ENCODE measurements at places on chromosomes 3 and 15. TPM values are rescaled to one million over a fixed set of nuclear protein-coding genes. Genes with fewer than 3 reads are reported as not detected.

ISLR gene
- not detected for total RNA-seq

TRAIP gene
- 2.1 TPM for total RNA-seq

CPNE9 gene
- total RNA-seq = not detected

MYD88 gene
- total RNA-seq = 12.1 TPM

MEGF11 gene
- total RNA-seq = not detected

CEMIP gene
- 0.27 TPM for total RNA-seq

SETD5 gene
- total RNA-seq = 36.0 TPM

MESP2 gene
- 0.18 TPM for total RNA-seq

LMAN1L gene
- not detected for total RNA-seq

GOLGA6L4 gene
- total RNA-seq = 1.0 TPM

GPR62 gene
- under 0.01 TPM for total RNA-seq

ITIH4 gene
- total RNA-seq = 0.38 TPM

ITPKA gene
- 0.66 TPM for total RNA-seq

HGD gene
- not detected for total RNA-seq

CMC1 gene
- 5.0 TPM for total RNA-seq

SLC28A2 gene
- not detected for total RNA-seq

PTX3 gene
- 407 TPM for total RNA-seq

FOXL2NB gene
- total RNA-seq = 0.09 TPM

ZPLD1 gene
- 0.09 TPM for total RNA-seq

CIB1 gene
- 41.0 TPM for total RNA-seq

KLHL24 gene
- 73.7 TPM for total RNA-seq

MRPL47 gene
- 39.9 TPM for total RNA-seq

AQR gene
- 21.6 TPM for total RNA-seq

MYEF2 gene
- total RNA-seq = 17.8 TPM

CNTN3 gene
- total RNA-seq = 0.38 TPM

A4GNT gene
- not detected for total RNA-seq

TMF1 gene
- total RNA-seq = 32.5 TPM

NANOGP8 gene
- total RNA-seq = not detected

BFSP2 gene
- not detected for total RNA-seq

TUBGCP5 gene
- total RNA-seq = 18.7 TPM

LRRC2 gene
- under 0.01 TPM for total RNA-seq

FGD5 gene
- 82.4 TPM for total RNA-seq

NPAP1 gene
- not detected for total RNA-seq

CD80 gene
- not detected for total RNA-seq

ZBTB47 gene
- total RNA-seq = 16.2 TPM

RLBP1 gene
- total RNA-seq = not detected

LOXL1 gene
- 20.2 TPM for total RNA-seq

ROPN1B gene
- total RNA-seq = not detected

SLC30A4 gene
- total RNA-seq = 4.1 TPM

MYZAP gene
- 4.2 TPM for total RNA-seq

WDR93 gene
- total RNA-seq = under 0.01 TPM

GOLGA6B gene
- total RNA-seq = not detected

ZNF619 gene
- 5.6 TPM for total RNA-seq

ARGFX gene
- total RNA-seq = not detected

SLC27A2 gene
- not detected for total RNA-seq

HIGD1A gene
- total RNA-seq = 125 TPM

MYRIP gene
- total RNA-seq = 5.5 TPM

NR2E3 gene
- 0.09 TPM for total RNA-seq

GCNT3 gene
- total RNA-seq = not detected

GPR149 gene
- not detected for total RNA-seq
